ENCODE measurements at places on chromosomes 11 and 22.

DNA sequence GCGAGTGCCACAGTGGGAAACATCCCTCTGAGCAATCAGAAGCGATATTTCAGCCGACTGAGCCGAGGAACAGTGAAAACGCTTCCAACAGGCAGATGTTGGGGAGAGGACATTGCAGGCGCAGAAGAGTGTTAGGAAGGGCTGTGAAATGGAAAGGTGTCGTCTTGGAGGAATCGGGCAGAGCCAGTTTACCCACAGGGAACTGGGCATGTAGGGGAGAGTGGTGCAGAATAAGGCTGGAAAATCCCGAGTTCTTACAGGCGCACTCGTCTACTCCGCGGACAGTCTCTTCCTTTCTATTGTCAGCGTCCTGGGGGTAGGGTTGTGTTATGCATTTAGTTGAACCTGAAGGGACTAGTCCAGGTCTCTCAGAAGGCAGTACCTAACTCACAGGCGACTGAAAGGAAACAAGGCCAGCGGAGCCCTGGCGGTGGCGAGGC lies 1.1 kb upstream of the APLP2 start:
- DNase-seq: no peak

DNA sequence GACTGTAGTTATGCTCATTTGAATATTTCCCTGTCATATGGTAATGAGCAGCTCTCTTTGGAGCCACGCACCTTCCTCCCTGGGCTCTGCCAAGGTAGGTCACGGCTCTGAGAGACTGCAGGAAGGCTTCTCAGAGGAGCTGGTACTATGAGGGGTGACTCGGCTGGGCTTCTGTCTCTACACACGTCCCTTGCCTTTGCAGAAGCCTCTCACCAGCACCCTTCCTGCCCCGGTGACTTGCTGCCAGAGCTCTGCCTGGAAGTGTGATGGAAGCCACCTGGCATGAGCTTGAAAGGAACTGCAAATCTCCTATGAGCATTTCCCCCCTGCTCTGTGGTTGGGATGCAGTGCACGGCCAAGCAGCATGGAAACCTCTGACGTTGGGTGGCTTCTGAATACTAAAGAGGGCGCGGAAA lies 74.2 kb downstream of the KIRREL3 start:
- DNase-seq: no peak

- no peak for DNase-seq
These were observed 6.3 kb downstream of the BBOX1 start for GRCh38 chr11:27046956-27047355.

- peak; percentile 59 for DNase-seq
These were observed 41.1 kb downstream of the UBASH3B start for GRCh38 chr11:122696662-122697061.

DNA sequence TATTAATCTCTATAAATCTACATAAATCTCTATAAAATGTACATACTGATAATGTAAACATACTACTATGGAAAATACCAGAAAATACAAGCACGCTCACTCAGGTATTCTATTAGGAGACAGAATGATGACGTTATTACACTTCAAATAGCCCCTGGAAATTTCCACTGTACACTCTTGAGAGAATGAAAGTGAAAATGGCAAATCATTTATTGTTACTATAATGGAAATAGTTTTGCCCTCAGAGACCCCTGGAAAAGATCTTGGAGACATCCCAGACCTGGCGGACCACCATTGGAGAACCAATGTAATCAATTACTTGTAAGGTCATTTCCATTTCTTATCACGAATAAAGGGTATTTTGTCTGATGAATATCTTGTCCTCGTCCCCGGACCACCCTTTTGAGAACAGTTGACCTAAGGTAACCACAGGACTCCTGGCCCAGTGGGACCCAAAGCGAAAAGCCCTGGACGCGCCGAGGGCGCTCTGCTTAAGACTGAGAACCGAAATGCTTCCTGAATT lies 509 bp upstream of the PRRG4 start:
- DNase-seq: peak; percentile 33

DNA sequence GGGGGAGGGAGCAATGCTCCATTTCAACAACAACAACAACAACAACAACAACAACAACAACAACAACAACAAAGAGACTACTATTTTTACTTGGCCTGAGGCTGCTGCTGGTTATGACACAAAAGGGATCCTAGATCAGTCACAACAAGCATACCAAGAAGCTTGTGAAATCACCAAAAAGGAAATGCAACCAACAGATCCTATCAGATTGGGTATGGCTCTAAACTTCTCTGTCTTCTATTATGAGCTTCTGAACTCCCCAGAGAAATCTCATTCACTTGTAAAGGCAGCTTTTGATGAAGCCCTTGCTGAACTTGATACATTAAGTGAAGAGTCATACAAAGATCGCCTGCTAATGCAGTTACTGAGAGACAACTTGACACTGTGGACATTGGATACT lies 10.5 kb upstream of the MS4A2 start:
- no peak for DNase-seq

GRCh38 chr11:119741369-119742262 lies 12.6 kb upstream of the NECTIN1 start:
- peak; percentile 79 for DNase-seq

- no peak for DNase-seq
These were observed 7.1 kb downstream of the TBX1 start for GRCh38 chr22:19767427-19768341.

DNA sequence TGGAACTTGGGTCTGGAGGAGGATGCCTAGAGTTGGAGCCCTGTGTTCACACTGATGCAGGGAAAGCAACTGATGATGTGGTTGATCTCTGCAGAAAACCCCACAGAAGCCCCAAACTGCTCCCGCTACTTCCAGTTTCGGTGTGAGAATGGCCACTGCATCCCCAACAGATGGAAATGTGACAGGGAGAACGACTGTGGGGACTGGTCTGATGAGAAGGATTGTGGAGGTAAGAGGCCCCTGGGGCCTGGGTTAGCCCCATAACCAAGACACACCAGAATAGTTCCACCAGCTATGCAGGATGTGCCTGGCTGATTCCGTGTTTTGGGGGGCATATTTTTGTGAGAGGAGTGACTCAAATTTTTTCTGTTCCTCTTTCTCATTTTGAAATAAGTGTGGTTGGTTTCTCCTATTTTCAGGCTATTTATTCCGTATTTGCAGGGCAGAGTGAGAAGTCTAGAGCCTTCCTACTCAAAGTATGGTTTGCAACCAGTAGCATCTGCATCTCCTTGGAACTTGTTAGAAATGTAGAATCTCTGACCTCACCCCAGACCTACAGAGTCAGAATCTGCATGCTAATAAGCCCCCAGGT lies 137.3 kb upstream of the SORL1-AS1 start:
- DNase-seq: peak; percentile 81

GRCh38 chr11:61611309-61611708 lies 30.4 kb upstream of the SYT7 start:
- no peak for DNase-seq

GRCh38 chr11:46299451-46299961 lies 22.0 kb downstream of the CREB3L1 start:
- DNase-seq: no peak

- no peak for DNase-seq
These were observed 149.8 kb upstream of the THY1 start for GRCh38 chr11:119572481-119573424.

- DNase-seq: no peak
These were observed 108.5 kb upstream of the ALX4 start for GRCh38 chr11:44418456-44418830.

DNA sequence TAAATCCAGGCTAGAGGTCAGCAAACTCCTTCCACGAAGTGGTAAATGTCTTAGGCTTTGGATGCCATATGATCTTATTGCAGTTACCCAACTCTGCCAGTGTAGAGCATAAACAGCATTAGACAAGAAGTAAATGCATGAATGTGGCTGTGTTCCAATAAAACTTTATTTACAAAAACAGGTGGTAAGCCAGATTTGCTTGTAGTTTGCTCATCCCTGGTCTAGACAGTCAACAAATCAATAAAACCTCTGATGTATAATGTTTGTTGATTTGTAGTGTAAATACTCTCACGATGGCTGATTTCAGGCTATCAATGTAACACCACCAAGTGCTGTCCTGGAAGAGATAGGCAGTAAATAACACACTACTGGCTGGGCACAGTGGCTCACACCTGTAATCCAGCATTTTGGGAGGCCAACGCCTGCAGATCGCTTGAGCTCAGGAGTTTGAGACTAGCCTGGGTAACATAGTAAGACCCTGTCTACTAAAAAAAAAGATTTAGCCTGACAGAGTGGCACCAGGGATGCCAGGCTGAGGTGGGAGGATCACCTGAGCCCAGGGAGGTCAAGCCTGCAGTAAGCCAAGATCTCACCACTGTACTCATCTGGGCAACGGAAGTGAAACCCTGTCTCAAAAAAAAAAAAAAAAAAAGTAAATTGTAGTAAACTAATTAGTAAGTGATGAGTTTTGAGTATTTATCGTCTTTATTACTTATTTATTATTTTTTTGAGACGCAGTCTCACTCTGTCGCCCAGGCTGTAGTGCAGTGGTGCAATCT lies 6.9 kb upstream of the CATSPER1 start:
- DNase-seq: no peak

GRCh38 chr11:69392104-69392653 lies 89.3 kb upstream of the LINC01488 start:
- no peak for DNase-seq

- DNase-seq: no peak
These were observed 44.4 kb upstream of the CARD18 start for GRCh38 chr11:105183987-105184386.

- DNase-seq: no peak
These were observed 96.3 kb downstream of the PAX6 start for GRCh38 chr11:31714840-31715239.

DNA sequence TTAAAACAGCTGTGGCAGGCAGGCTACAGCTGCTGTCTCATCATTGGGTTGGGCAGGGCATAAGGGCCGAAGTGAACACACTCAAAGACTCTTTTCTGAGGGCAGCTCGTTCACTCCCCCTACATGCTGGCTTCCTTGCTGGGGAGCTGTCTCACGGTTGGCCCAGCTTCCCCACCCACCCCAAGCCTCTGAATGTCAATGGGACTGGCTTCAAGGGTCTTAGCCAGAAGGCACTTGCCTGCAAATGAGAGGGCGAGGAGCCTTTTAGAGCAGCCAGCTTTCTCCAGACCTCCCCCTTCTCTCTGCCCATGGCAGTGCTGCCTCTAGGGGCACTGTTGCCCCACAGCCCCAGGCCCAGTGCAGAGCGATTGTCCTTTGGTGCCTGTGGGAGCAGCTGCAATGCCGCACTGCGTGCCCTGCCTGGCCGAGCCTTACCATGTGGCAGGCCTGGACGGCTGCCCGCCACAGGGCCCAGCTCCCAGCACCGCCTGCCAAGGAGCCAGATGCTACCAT lies 94.7 kb upstream of the RASSF10 start:
- DNase-seq: peak; percentile 24

GRCh38 chr22:33274214-33275072 lies 216.3 kb upstream of the SYN3 start:
- DNase-seq: peak; percentile 63

GRCh38 chr11:97525273-97525672 lies 1135.5 kb downstream of the JRKL start:
- no peak for DNase-seq

- DNase-seq: no peak
These were observed 1.2 kb downstream of the CD3E start for GRCh38 chr11:118305726-118306125.

GRCh38 chr11:61868571-61869428 lies 22.5 kb downstream of the FADS3 start:
- no peak for DNase-seq

GRCh38 chr22:32583074-32583682 lies 108.6 kb downstream of the FBXO7 start:
- DNase-seq: no peak

DNA sequence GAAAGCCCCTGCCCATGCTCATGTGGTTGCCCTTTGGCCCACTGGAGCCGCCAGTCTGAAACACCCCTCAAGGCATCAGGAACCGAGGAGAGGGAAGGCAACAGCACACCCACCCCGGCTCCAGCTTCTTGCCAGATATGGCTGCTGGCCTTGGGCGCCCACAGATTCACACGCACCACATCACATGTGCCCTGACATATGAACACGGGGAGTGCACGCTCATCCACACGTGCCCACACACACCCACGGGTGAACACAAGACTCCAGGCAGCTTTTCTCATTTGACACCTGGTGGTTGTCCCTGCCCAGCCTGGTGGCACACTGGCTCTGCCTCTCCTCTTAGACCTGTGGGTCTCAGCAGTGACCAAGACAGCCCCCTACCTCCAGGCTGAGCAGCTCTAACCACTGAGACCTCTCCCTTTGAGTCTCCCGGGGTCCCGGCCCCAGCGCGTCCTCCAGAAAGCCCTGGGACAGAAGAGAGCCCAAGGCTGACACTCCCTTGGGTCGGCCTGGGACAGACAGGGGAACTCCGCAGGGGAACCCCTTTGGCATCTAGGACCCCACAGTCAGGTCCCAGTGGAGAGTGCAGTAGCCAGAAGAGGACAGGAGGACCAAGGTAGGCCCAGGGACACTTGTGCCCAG lies 2.7 kb upstream of the MAPK12 start:
- DNase-seq: no peak

DNA sequence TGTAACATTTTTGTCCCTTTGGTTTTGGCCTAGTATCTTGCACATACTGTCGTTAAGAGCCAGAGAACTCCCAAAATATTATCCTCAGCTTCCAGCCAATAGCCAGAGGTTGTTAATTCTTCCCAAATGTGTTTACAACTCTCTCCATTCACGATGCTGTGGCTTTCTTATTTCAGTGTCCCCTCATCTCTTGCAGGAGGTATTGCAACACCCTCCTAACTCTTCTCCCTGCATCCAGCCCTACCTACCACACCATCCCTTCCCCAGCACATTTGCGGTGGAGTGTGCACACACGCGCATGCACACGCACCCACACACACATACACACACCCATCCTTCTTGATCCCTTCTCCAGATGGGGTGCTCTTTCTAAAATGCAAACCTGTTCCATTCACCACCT lies 75.6 kb upstream of the LMO2 start:
- no peak for DNase-seq

- no peak for DNase-seq
These were observed 439 bp downstream of the LMO1 start for GRCh38 chr11:8263109-8263768.

Measured in germinal center (tissue), 1 donor.